ENCODE measurements at places on chromosomes 13 and 19.
A peak's percentile ranks its signal among the peaks of the same experiment; 100 is the strongest.

DNA sequence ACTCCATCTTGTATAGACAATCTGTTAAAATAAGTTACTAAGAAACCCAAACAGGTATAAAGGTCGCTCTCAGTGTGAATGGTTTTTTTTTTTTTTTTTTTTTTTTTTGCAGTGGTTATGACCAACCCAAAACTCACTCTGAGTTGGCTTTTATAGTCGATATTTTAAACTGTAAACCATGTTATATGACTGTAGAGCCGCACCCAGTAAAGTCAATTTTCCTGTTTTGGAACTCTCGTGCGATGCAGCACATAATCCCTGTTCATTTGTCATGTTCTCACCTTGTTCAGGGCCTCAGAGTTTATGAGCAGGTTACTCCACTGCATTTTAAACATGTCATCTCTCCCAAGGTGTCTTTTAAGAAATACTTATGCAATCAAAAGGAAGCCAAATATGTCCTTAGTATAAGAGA is 112.5 kb downstream of the KLF5 start:
- no peak for DNase-seq

- DNase-seq: no peak
Measured at GRCh38 chr19:2216361-2217225, 19.5 kb downstream of the PLEKHJ1 start.

DNA sequence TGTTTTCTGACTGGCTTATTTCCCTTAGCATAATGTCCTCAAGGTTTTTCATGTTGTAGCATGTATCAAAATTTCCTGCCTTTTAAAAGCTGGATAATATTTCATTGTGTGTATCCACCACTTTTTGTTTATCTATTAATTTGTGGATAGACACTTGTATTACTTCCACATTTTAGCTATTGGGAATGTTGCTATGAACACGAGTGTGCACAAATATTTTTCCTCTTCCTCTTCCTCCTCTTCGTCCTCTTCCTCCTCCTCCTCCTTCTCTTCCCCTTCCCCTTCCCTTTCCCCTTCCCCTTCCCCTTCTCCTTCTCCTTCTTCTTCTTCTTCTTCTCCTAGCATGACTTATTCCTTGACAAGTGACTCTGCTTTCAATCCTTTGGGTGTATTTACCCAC is 51.2 kb upstream of the KL start:
- DNase-seq: no peak

DNA sequence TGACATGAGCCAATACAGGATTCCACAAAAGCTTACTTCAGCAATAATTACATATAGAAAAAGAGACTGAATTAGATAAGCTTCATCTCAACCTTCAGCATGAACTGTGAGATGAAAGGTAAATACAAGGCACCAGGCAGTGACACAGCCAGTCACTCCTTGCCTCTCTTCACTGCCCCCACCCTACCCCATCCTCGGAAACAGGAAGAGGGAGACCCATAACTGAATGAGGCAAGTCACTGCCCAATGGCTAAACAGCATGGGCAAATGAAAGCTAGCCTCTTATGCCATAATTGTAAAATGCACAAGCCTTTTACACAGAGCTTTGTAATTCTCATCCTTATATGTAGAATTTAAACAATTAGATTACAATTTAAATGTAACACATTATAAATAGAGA is 1.7 kb downstream of the ZNF160 start:
- no peak for DNase-seq

- no peak for DNase-seq
Measured at GRCh38 chr13:20360835-20361412, 128.8 kb upstream of the GJB6 start.

GRCh38 chr19:17863520-17864182 is 3.9 kb downstream of the RPL18A start:
- no peak for DNase-seq

- DNase-seq: peak; percentile 81
Measured at GRCh38 chr19:19110410-19111135, 27.7 kb downstream of the TMEM161A start.

DNA sequence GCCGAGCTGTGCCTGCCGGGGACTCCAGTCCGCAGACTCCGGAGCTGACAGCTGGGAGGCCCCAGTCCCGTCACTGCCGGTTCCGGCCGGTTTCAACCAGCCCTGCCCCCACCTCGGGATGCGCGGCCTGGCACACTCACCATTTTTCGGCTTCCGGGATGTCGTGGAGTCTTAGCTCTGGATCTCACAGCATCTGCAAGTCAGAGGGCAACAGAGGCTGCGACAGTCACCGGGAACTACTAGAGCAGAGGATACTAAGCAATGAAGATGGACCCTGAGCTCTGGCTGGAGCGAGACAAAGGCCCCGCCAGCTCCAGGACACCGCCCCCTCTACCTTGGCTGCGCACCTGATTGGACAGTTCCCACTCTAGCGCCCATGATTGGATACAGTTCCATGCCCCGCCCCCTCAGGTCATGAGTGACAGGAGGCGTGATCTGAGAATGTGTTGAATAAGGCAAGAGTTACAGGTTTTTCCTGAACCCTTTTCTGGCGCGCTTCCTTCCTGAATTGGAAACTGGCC is at the start of gene ZNF682:
ZNF682 (minus strand) TSS at position 303 of the 521 bp plus-strand sequence; CDS start at position 143, 160 bp downstream.
- DNase-seq: peak; percentile 99

GRCh38 chr13:20125129-20125782 is 35.6 kb downstream of the GJA3 start:
- DNase-seq: no peak

DNA sequence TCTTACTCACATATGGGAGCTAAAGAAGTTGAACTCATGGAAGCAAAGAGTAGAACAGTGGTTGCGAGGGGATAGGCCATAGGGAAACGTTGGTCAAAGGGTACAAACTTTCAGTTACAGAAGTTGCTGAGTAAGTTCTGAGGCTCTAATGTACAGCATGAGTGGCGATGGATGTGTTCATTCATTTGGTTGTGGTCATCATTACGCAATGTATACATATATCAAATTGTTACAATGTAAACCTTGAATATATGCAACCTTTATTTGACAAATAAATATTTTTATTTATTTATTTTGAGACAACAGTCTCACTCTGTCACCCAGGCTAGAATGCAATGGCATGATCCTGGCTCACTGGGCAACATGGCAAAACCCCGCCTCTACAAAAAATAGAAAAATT is 38.7 kb downstream of the ZIC5 start:
- no peak for DNase-seq

DNA sequence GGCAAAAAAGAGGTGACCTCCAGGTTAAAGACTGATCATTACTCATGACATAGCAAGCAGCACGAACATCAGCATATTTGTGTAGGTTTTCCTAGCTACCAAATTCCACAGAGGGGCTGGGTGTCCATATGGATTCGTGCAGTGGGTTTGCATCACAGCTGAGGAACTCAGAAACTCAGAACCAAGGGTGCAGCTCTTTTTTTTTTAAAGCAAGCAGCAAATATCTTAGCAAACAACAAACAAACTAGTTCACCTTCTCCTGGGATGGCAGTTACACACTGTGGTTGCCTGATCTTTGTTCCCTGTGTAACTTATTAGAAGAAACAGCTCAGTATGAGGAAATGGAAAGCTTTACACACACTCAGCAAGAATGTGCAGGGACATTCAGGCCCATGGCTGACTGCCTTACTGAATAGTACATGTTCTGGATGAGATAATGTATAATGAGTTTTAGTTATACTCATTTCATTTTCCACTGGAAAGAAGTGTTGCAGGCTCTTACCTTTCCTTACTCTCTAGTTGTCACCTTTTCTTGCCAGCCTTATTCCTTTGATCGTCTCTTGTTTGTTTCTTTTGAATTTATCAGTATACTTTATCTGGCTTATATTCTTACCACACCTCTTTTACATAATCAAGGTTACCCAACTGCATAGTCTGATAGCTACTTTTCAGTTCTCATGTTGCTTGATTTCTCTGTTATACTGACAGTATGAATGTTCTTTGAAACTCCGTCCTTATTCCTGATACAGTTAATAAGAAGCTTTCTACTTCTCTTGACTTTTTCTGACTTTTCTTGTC is 4.3 kb downstream of the NDFIP2 start:
- DNase-seq: no peak

GRCh38 chr19:1856698-1857603 is 6.4 kb downstream of the KLF16 start:
- DNase-seq: peak; percentile 70

DNA sequence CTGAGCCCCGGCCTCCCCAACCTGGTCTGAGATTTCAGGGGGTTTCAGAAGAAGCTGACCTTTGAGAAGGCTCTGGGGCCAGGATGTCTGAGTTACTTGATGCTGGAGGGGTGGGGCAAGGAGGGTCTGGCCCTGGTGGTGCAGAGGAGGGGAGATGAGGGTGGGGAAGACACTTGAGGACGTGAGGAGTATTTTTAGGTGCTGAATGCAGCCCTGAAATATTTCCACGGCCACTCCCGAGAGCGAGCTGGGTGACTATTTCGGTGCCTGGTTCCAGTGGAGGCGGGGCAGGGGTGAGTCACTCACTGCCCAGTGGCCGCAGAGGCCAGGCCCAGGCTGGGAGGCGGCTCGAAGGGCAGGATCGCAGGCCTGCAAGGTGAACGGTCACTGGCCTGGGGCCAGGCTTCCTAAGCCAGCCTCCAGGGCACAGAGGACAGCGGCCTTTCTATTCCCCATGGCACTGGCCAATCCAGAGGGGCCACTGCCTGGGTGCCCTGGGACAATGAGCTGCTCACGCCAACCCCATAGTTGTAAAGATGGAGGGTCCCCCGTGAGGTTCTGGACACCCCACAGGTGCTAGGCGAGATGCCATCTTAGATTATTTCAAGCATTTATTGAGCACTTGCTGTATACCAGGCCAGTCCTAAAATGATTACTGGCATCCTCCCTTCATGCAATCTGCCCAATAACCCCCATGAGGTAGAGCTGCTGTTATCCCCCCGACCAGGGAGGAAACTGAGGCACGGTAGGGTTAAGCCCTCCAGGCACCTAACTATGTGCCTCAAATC is 19.7 kb upstream of the JUND start:
- no peak for DNase-seq

GRCh38 chr19:49690656-49691242 is at the start of gene CPT1C:
Gene CPT1C (plus strand): TSS chr19:49691116. CDS start chr19:49692253, 1,137 bp downstream.
- DNase-seq: peak; percentile 93

DNA sequence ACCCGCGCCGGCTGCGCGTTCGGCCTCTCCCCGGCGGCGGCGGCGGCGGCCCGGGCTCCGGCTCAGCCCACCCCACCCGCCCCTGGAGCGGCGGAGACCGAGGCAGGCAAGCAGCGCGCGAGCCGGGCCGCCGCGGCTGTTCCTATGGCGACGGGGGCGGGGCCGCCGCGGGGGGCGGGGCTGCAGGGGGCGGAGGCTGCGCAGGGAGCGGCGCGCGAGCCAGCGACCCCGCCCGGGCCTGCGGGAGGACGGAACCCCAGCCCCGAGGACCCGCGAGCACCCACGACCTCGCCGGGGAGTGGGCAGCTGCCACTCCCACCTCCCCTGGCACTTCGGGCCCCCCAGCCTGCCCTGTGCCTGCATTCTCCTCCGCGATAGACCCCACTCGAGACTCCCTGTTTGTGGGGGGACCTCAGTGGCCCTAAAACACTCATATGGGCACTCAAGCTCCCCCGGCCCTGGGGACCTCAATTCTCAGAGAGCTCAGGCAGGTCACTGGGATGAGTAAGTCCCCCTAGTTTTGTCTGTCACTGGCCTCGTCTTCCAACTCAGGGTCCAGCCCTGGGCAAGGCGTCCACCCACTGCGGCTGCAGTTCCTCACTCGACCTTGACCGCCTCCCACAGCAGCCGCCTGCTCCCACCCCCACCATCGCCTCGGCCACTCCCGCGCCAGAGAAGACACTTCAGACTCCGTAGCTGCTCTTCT is at the start of gene CTXN1:
CTXN1 (minus strand) TSS at position 115 of the 706 bp plus-strand sequence. CDS start 597 bp downstream, outside the sequence.
- DNase-seq: peak; percentile 80

DNA sequence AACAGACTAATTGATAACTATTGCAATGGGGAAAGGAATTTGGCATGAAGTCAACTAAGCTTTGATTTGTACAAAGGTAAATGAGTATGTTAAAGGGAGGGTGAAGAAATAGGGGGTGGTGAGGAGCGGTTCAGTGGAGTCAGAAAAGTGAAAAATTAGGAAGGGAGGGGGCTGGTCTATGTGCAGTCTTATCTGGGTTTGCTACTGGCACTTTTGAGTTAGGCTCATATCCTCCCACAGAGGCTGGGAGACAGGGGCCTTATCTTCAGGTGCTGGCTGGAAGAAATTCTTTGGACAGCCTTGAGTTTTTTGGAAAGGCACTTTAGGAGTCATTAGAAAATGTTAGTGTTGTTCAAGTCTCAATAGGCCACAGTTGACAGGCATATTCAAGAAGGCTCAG is 11.1 kb downstream of the ZNF302 start:
- DNase-seq: no peak

DNA sequence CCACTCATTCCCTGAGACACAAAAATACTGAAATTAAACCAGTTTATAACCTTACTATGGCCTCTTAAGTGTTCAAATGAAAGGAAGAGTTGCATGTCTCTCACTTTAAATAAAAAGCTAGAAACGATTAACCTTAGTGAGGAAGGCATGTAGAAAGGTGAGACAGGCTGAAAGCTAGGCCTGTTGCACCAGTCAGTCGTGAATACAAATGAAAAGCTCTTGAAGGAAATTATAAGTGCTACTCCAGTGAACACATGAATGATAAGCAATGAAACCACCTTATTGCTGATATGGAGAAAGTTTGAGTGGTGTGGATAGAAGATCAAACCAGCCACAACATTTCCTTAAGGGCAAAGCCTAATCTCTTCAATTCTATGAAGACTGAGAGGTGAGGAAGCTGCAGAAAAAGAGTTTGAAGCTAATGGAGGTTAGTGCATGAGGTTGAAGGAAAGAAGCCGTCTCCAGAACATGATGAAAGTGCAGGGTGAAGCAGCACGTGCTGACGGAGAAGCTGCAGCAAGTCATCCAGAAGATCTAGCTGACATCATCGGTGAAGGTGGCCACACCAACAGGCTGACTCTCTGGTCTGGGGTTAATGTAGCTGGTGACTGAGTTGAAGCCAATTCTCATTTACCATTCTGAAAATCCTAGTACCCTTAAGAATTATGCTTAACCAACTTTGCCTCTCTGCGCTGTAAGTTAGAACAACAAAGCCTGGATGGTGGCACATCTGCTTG is 94.5 kb upstream of the TEX29 start:
- DNase-seq: no peak

GRCh38 chr19:9916719-9917118 is 19.6 kb downstream of the OLFM2 start:
- DNase-seq: no peak

DNA sequence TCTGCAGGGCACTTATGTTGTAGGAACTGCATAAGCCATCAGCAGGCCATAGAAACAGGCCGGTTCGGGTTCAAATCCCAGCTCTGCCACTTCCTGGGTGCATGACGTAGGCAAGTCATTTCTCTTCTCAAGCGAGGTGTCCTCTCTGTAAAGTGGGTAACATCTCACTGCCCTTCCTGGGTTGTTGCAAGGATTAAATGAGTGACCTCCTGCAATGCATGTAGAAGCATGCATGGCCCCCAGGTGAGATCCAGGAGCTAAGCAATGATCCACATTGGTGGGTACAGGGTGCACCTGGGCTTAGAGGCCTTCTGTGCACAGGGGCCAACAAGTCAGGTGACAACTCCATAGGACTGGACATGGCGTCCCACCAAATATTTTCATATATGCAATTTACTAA is 13.8 kb downstream of the PHLDB3 start:
- no peak for DNase-seq

All from WTC11 (cell line).